ENCODE measurements at places on chromosomes 7 and 10. TPM values are rescaled to one million over a fixed set of nuclear protein-coding genes. Genes with fewer than 3 reads are reported as not detected.

- no peak overlapping the region for H3K27ac ChIP-seq
- no peaks in the 10 kb centered on the region for H3K36me3 ChIP-seq
- no peak for DNase-seq
- no peak overlapping the region for H3K4me3 ChIP-seq
- H3K4me1 ChIP-seq = peaks cover 19% of the 10 kb centered on the region
These were observed 89.3 kb upstream of the RET start for GRCh38 chr10:42987575-42987974.

DNA sequence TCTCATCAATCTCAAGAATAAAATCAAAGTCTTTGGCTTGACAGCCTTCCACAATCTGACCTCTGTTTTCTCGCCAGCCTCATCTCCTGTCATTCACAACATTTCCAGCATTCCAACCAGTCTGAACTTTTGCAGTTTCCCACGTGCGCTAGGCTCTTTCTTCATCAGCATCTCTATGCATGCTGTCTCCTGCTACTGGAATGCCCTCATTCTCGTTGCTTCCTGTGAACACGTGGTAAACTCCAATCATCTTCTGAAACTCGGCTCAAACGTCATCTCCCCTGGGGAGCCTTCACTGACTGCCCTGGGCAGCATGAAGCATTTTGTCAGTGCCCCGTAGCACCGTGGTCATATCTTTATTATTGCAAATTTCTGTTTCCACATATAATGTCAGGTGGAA, 12.2 kb upstream of the RSBN1L start:
- H3K27ac ChIP-seq = no peak overlapping the region
- peaks cover 25% of the 10 kb centered on the region for H3K36me3 ChIP-seq
- H3K4me1 ChIP-seq = peaks cover 18% of the 10 kb centered on the region
- no peak for DNase-seq

DNA sequence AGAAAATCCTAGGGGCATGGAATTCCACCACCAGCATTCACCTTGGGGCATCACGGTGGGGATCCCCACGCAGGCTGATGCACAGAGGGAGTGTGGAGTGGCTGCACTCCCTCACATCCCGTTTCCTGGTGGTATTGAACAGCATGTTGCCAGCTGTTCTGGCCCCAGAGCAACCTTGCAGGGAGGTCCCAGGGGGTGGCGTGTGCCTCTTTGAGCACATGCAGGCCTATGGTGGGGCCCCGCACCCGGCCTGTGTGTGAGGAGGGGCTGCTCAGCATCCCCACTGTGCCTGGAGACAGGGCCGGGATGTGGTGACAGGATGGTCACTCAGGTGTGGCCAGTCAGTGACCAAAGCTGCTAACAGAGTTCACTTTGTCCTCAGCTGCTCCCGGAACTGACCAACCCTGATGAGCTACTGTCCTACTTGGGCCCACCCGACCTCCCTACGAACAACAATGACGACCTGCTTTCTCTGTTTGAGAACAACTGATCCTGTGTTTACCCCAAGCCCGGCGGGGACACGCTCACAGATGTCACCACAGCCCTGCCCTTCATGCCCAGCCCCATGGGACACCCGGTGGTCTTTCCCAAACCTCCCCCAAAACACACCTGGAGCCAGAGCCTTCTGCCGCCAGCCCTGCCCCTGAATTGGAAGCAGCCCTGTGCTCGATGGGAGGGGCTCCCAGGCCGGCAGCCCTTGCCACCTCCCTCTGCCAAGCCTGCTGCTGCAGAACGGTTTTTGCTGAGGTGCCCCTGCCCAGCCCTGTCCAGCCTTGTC, 18.7 kb downstream of the ZMIZ2 start:
- peaks cover 27% of the 10 kb centered on the region for H3K36me3 ChIP-seq
- no peak for DNase-seq
- H3K4me1 ChIP-seq = peaks cover 35% of the 10 kb centered on the region
- H3K4me3 ChIP-seq = no peak overlapping the region

- H3K27ac ChIP-seq = no peak overlapping the region
- no peak for DNase-seq
- H3K36me3 ChIP-seq = no peaks in the 10 kb centered on the region
- H3K4me3 ChIP-seq = no peak overlapping the region
- H3K27me3 ChIP-seq = peaks cover 3% of the 10 kb centered on the region
These were observed 30.8 kb downstream of the PRLHR start for GRCh38 chr10:118564652-118565051.

DNA sequence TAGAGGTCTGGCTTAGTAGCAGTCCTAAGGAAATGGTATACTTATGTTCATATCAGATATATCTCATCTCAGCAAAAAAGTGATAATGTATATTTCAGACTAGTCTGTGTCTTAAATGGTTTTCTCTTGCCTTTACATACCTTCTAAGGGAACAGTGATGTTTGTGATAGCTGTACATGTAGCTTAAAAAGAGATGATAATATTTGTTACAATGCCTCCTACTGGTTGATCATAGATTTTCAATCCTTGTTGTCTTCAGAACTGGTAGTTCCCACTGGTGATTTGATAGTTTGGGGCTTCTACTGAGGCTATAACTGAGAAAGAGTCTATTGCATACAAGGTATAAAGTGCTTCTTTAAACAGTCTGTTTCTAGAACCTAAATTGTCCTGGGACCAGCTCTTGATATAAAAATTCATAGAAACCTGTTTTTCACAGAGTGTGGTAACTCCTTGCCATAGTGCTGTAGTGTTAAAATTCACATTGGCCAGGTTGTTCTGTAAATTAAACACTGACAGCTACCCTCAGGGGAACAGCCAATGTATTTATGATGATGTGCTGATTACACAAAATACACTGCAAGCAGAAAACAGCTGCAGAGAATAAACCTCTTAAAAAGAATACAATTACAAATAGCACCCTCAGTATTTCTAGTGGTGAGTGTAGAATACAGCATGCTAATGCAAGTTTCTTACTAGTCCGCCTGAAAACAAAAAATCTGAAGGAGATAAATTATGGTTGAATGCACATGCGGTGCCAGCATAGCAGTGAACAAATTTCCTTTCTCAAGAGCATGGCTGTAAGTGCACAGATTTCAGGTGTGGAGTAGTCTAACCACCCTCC, 90.3 kb downstream of the BTRC start:
- peaks cover 3% of the 10 kb centered on the region for H3K4me1 ChIP-seq
- no peaks in the 10 kb centered on the region for H3K36me3 ChIP-seq
- no peak for DNase-seq
- H3K27ac ChIP-seq = no peak overlapping the region
- no peak overlapping the region for H3K4me3 ChIP-seq

DNA sequence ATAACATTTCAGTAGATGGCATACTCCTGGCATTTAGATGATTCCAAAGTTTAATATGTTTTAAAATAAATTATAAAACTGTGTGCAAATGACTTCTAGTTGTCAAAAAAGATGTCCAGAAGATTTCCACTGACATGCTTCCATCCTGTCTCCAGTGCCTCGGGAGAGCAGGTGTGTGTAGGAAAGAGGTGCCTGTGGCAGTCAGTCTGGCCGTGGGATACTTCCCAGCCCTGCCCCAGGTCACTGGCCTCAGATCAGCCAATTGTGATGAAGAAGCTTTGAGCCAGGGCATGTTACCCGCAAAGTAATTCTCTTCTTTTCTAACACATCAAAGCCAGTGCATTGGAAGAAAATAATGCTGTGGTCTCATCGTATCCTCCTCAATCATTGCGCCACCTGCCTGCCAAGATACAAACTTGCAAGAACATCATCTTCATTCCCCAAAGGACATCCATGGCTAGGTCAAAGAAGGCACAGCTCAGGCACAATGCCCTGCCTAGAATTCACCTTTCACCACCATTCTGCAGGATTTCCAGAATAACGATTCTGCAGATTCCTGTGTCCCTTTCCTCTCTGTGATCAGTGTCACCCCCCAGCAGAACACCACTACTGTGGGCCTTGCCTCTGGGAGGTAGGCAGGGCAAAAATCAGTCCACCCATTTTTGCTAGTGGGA, 6.3 kb upstream of the KCNMA1 start:
- no peaks in the 10 kb centered on the region for H3K36me3 ChIP-seq
- no peaks in the 10 kb centered on the region for H3K4me1 ChIP-seq
- H3K27ac ChIP-seq = no peak overlapping the region
- DNase-seq = no peak

GRCh38 chr7:13910805-13911551, 78.5 kb downstream of the ETV1 start:
- H3K4me1 ChIP-seq = peaks cover 19% of the 10 kb centered on the region
- no peaks in the 10 kb centered on the region for H3K36me3 ChIP-seq
- H3K27me3 ChIP-seq = no peaks in the 10 kb centered on the region
- peak overlapping the region; percentile 29 for H3K27ac ChIP-seq

GRCh38 chr7:101363734-101364374, 1.2 kb downstream of the COL26A1 start:
- peaks cover 5% of the 10 kb centered on the region for H3K4me1 ChIP-seq
- peak; percentile 73 for DNase-seq
- no peaks in the 10 kb centered on the region for H3K36me3 ChIP-seq
- peaks cover 17% of the 10 kb centered on the region for H3K27me3 ChIP-seq

DNA sequence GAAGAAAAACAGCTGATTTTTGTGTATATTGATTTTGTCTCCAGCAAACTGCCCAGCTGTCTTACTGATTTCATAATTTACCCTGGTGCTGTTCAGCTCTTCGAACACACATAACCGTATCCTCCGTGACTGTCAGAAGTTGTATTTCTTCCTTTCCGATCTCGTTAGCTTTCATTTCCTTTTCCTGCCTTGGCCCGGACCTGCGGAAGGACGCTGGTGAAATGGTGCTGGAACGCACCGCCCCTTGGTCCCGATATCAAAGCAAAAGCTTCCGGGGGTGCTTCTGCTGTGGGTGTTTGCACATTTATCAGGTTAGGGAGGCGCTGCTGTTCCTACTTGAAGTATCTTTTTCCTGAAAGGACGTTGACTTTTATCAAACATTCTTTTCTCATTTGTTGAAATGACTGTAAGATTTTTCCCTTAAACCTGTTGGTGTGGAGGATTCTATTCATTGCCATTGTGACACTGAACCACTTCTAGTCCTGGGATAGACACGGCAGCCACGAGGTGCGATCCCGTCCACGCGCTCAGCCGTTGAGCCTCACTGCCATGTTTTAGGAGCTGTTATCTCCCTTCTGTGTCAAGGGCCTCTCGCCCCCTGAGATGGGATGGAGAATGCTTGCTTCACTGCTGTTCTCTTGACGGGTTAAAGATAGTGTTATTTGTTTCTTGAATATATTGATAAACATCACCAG, 72.6 kb downstream of the FOXL3 start:
- H3K4me3 ChIP-seq = peak overlapping the region; percentile 74
- H3K27me3 ChIP-seq = no peaks in the 10 kb centered on the region
- peaks cover 61% of the 10 kb centered on the region for H3K4me1 ChIP-seq
- DNase-seq = peak; percentile 57
- H3K36me3 ChIP-seq = peaks cover 8% of the 10 kb centered on the region
- peak overlapping the region; percentile 89 for H3K27ac ChIP-seq

DNA sequence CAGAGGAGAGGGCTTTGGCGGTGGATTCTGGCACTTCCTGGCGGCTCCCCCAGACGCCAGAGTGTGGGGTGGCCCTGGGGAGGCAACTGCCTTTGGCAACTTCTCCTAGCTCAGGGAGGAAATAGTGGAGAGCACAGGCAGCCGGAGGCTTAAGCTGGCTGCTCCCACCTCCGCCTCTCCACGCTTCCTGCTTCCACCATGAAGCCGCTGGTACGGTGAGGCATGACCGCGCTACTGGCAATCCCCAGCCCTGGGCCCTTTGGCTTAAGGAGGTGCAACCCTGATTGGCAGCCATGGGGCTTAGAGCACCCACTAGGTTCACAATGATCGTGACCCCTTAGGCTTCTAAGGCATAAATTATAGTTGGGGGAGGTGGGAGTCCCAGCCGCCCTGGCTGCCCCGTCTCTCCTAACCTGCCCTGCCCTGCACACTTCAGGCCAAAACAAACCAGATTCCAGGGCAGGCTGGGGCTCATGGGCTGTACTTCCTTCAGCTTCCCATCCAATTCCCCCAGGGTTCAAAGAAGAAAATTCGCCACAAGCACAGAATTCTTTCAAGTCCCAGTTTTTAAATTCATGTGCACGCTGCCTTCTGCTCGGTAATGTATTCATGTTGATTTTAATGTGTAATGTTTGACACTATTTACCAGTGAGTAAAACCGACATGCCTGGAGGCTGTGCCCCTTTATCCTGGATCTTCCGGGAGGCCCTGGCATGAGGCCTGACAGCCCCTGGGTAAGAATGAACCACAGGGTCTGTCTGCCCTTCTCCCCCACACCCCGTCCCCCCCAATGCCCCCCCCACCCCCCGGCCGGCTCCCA, 90.7 kb upstream of the LRRC4 start:
- DNase-seq = no peak
- H3K4me3 ChIP-seq = no peak overlapping the region
- H3K4me1 ChIP-seq = peaks cover 5% of the 10 kb centered on the region
- H3K27me3 ChIP-seq = no peaks in the 10 kb centered on the region
- no peak overlapping the region for H3K27ac ChIP-seq

GRCh38 chr10:22927661-22928403, at the start of gene ARMC3:
Gene ARMC3 (plus strand): TSS chr10:22928053. CDS start chr10:22931997, 3,944 bp downstream.
- peak within 1 kb of the TSS; percentile 21 for H3K27ac ChIP-seq
- peaks cover 4% of the 10 kb centered on the region for H3K27me3 ChIP-seq
- H3K4me3 ChIP-seq = no peak within 1 kb of the TSS
- DNase-seq = peak; percentile 85
- H3K4me1 ChIP-seq = no peaks in the 10 kb centered on the region

DNA sequence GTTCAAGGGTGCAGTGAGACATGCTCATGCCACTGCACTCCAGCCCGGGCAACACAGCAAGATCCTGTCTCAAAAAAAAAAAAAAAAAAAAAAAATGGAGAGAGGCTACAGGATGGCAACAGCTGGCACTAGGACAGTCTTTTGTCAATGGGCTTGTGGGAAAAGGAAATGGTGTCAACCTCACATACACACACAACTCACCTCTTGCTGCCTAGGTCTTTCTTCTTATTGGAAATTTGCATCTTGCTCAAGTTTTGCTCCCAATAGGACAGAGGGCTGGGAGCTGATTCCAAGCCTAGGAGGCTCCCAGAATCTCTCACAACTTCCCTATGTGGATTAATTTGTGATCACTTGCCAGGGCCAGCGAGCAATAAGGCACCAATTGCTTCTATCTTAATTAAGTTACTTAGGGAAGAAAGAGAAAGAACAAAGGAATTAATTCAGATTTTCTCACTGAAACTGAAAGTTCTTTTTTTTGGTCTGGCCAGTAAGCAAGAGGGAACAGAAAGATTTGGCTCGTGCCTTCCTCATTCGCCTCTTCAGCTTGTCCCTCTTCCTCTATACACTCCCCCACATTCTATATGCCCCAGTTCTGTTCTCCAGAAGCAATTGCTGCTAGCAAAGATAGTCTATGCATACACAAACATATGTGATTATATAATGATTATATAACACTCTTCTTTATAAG, 33.8 kb downstream of the MAP3K8 start:
- no peaks in the 10 kb centered on the region for H3K36me3 ChIP-seq
- H3K4me1 ChIP-seq = peaks cover 8% of the 10 kb centered on the region
- no peak overlapping the region for H3K27ac ChIP-seq
- H3K4me3 ChIP-seq = no peak overlapping the region

GRCh38 chr7:97865104-97865503, 7.1 kb downstream of the ASNS start:
- no peak overlapping the region for H3K4me3 ChIP-seq
- H3K36me3 ChIP-seq = peaks cover 35% of the 10 kb centered on the region
- no peak for DNase-seq
- H3K27ac ChIP-seq = no peak overlapping the region
- H3K4me1 ChIP-seq = peaks cover 21% of the 10 kb centered on the region

Gene WEE2
- total RNA-seq = not detected

- H3K27ac ChIP-seq = no peak overlapping the region
- no peaks in the 10 kb centered on the region for H3K27me3 ChIP-seq
- DNase-seq = no peak
These were observed 28.9 kb downstream of the MINDY4 start for GRCh38 chr7:30799976-30800661.

All from activated naive CD8-positive, alpha-beta T cell treated with anti-CD3 and anti-CD28 coated beads for 36 hours (primary cell).